ENCODE measurements at places on chromosomes 3 and 15. TPM values are rescaled to one million over a fixed set of nuclear protein-coding genes. Genes with fewer than 3 reads are reported as not detected.

- H3K4me1 ChIP-seq = no peaks in the 10 kb centered on the region
- H3K27me3 ChIP-seq = no peaks in the 10 kb centered on the region
- no peak overlapping the region for H3K27ac ChIP-seq
- no peaks in the 10 kb centered on the region for H3K36me3 ChIP-seq
- DNase-seq = no peak
Measured at GRCh38 chr3:130459944-130460343, 57.0 kb upstream of the COL6A6 start.

- H3K4me1 ChIP-seq = peaks cover 16% of the 10 kb centered on the region
- no peaks in the 10 kb centered on the region for H3K27me3 ChIP-seq
- DNase-seq = no peak
Measured at GRCh38 chr3:127593178-127593577, 2.6 kb upstream of the TPRA1 start.

DNA sequence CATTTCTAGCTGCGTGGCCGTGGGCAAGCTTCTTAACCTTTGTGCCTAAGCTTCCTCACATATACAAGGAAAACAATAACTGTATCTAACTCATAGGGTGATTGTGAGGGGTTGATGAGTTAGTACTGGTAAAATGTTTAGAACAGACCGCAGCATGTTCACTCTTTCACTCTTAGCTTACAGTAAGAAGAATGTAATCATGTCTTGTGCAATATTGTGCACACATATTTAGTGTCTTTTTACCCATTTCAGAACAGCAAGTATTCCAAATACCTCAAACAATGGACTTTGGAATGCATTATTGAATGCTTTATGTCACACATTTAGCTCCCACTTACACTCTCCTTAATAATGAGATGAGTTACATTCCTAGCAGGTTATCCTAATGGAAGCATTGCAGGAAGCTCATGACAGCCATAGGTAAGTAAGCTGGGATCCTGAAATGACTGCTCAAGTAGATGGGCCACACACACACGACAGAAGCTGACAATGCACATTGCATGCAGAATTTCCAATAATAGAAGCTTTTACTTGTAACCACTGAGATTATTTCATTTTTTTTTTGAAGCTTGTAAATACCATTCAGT, 468.9 kb upstream of the WNT5A start:
- no peaks in the 10 kb centered on the region for H3K27me3 ChIP-seq
- H3K4me3 ChIP-seq = no peak overlapping the region
- H3K4me1 ChIP-seq = no peaks in the 10 kb centered on the region
- DNase-seq = no peak
- no peaks in the 10 kb centered on the region for H3K36me3 ChIP-seq

DNA sequence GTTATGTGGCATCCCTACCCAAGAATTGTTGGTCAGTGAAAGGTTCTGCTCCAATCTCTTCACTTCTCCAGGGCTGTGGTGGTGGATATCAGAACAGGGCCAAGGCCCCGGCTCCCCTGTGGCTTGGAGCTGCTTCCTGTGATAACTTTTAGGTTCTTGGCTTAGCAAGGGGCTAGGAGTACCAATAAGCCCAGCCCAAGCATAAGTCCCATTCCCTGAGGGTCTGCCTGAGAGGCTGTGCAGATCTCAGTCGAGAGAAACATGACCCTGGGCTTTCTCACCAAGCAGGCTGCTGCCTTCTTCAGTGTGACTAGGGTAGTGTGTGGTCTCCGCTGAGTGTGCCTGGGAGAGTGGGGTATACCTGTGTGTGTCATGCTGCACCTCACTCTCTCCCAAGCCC, 7.1 kb downstream of the CLK3 start:
- no peak overlapping the region for H3K27ac ChIP-seq
- no peak for DNase-seq
- H3K27me3 ChIP-seq = no peaks in the 10 kb centered on the region
- H3K36me3 ChIP-seq = peaks cover 97% of the 10 kb centered on the region
- H3K4me1 ChIP-seq = no peaks in the 10 kb centered on the region

GRCh38 chr15:60729850-60730458, 251.0 kb upstream of the ICE2 start:
- no peak for DNase-seq
- no peak overlapping the region for H3K4me3 ChIP-seq
- H3K27ac ChIP-seq = no peak overlapping the region
- H3K36me3 ChIP-seq = no peaks in the 10 kb centered on the region

DNA sequence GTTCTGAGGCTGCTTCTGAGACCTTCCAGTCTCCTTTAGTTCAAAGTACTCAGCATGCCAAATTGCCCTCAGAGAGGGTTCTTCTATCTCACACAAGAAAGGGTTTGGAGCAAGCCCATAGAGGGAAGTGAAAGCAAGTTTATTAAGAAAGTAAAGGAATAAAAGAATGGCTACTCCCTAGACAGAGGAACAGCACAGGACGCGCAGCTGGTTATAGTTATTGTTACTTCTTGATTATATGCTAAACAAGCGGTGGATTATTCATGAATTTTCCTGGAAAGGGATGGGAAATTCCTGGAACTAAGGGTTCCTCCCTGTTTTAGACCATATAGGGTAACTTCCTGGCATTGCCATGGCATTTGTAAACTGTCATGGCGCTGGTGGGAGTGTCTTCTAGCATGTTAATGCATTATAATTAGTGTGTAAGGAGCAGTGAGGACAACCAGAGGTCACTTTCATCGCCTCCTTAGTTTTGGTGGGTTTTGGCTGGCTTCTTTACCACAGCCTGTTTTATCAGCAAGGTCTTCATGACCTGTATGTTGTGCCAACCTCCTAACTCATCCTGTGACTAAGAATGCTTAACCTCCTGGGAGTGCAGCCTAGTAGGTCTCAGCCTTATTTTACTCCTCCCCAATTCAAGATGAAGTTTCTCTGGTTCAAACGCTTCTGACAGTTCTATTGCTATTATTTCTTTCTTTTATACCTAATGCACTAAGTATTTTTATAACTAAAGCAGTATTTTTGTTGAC, 26.3 kb downstream of the SCN11A start:
- H3K4me3 ChIP-seq = no peak overlapping the region
- DNase-seq = no peak
- H3K27ac ChIP-seq = no peak overlapping the region
- no peaks in the 10 kb centered on the region for H3K27me3 ChIP-seq

- DNase-seq = no peak
- no peak overlapping the region for H3K4me3 ChIP-seq
- H3K4me1 ChIP-seq = peaks cover 21% of the 10 kb centered on the region
- peaks cover 23% of the 10 kb centered on the region for H3K36me3 ChIP-seq
- no peaks in the 10 kb centered on the region for H3K27me3 ChIP-seq
Measured at GRCh38 chr3:48445277-48445882, 1.2 kb upstream of the ATRIP start.

DNA sequence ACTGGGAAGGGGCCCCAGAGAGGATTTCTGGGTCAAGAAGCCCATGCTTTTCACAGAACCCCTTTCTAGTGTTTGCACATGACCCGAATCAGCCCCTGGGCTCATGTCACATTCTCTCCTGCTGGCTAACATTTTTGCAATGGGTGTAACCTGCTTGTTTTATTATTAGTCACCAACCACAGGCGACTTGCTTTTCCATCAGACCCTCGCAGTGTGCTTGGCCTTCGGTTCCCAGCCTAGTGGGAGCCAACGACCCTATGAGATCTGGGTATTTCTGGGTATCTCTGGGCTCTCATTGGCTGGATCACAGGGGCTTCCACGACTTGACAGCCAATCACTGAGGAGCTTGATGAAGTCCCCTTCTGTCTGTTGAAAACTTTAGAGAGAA, 11.0 kb upstream of the FBLN2 start:
- no peak for DNase-seq
- H3K36me3 ChIP-seq = no peaks in the 10 kb centered on the region
- H3K4me1 ChIP-seq = no peaks in the 10 kb centered on the region
- no peak overlapping the region for H3K27ac ChIP-seq

SEMA3G gene
- polyA plus RNA-seq = 2.9 TPM

FBXL2 gene
- 27.7 TPM for polyA plus RNA-seq

Data from large intestine (tissue), 12 donors.